Stimulated activated CD8-positive, alpha-beta memory T cell treated with anti-CD3 and anti-CD28 coated beads, Interleukin-2, amount 100 ng/mL, for 48 hours (primary cell): ENCODE measurements at places on chromosomes 1 and 21.

- no peak for DNase-seq
Observed at GRCh38 chr1:193111641-193112090, 6.5 kb upstream of the GLRX2 start.

DNA sequence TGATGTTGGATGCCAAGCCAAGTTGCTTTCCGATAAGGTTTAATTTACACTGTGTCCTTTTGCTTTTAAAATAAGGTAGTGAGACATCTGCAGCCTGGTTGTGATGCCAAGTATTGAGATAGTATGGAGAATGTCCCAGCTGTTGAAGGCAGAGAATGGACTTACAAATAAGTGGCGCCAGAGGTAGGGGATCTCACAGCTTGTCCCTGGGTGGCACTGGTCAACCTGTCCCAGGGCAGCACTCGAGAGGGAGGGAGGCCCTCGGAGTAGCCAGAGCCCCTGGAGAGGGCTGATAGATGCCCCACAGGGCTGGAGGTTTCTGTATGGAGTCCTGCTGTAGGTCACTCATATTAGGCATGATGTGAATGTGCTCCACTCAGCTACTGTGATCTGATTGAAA is 98.5 kb downstream of the GALNT2 start:
- DNase-seq = no peak

- no peak for DNase-seq
Observed at GRCh38 chr21:46604975-46605766, at the start of gene S100B. TSS of gene S100B (minus strand) at chr21:46605082. CDS start at chr21:46602415, 2,667 bp downstream.

DNA sequence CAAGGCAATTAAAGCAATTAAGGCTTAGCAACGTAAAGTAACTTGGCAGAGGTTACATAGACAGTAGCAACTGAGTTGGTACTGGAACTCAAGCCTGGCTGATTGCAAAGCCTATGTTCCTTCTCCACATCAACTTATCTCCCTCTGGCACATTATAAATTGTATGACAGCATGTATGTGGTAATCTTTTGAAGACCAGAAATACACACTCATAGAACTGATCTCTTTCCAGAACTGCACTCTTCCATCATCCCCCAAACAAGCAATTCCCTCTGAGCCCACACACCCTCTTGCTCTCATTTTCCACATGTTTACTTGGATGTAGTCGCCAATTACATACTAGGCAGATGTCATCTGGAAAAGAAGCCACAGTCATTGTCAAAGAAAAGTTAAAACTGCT is 502.2 kb downstream of the PLPP3 start:
- DNase-seq = no peak

DNA sequence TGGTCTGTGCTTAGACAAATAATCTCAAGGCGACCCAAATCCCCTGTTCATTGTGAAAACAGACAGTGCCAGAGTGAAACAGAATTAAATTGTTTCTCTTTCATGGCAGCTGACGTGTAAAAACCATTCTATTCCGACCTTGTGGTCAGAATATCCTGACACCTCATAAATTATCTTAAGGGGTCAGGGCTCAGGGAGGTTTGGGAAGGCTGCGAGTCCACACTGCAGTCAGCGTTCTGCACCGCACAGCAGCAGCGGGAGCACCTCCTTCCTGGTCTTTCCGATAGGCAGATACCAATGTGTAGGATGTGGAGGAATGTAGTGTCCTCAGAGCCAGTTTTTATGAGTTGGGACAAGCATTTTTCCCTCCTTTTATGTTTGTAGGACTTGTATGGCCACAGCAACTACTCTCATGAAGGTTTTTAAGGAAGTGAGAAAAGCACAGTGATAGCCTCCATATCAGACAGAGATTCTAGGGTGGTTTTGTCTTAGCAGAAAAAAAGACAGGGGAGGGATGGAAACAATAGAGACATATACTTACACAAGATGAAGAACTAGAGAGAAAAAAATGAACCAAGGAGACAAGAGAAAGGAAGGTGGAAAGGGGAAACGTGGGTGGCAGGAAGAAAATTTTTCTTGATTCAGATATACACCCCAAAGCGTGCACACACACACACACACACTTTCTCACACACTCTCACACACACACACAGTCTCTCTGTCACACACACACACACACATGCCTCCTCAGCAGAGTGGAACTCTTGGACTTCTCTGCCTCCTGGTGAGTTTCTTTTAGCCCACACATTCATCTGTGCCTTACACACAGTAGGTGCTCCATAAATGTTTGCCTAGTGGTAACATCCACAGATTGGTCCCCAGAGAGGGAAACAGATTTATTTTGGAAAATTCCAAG is 68.6 kb downstream of the NTMT2 start:
- DNase-seq = no peak

DNA sequence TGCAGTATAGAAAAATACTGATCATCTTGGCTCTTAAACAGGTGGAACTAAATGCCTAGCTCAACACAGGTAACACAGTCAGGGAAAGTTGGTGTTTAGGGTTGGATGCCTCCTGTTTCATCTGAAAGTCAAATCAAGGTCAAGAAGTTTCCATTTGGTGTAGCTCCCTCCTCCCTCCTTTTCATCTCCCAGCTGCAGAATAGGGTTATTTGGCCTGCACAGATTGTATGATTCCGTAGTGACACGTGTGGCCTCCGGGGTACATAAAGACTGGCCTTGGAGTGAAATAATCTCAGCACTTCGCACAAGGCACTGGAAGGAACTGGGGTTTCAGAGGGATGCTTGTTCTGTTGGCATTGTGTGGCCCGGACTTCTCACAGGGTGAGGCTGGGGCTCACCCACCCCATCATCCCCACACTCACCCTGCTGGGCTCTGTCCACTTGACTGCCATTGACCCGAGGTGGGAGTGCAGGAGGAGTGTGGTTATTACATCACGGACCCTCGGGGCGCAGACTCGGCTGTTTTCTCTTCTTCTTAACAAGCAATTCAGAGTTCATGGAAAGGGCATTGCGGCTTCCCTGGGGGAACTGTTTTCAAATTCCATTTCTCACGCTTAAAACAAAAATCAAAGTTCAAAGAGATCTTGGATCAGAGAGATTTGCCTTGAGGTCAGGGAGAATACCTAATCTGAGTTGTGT is 18.4 kb downstream of the IGSF5 start:
- no peak for DNase-seq

DNA sequence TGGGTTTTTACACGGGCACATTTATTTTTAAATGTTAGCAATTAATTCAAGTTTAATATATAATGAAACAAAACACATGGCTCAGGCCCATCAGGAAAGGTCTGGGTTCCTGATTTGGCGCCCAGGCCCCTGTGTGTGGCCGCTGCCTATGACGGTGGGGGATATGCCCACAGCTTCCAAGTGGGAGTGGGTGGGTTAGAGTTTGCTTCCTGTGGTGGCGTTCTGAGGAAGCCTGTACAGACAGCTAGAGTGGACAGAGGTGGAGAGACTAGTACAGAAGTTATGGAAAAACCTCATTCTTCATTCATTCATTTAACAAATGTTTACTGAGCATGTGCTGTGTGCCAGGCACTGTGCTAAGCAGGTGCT is 22.4 kb upstream of the EPS8L3 start:
- DNase-seq = no peak

- DNase-seq = no peak
Observed at GRCh38 chr1:93668951-93669350, 12.7 kb downstream of the BCAR3 start.

DNA sequence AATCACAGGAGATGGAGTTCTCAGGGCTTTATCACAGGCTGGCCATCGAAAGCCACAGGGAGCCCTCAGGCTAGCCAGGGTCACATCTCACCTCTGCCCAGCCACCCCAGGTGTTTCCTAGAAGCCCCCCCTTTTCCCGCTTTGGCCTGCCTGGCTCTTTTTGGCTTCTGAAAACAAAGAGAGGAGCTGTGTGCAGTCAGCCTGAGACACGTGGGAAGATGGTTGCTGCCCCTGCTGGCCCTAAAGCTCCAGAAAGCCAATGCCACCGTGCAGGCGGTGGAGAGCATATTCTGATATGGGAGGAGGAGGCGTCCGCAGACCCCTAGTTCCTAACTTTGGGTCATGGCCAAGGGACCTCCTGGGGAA is 18.7 kb upstream of the LBR start:
- no peak for DNase-seq

GRCh38 chr1:86757272-86757984 is 53.1 kb downstream of the SH3GLB1 start:
- no peak for DNase-seq

- no peak for DNase-seq
Observed at GRCh38 chr1:147077936-147078605, 94.2 kb downstream of the PRKAB2 start.
